ENCODE measurements at places on chromosomes 1 and 21.

GRCh38 chr1:194975913-194976312 is 1632.3 kb downstream of the KCNT2 start:
- no peaks in the 10 kb centered on the region for H3K27me3 ChIP-seq
- DNase-seq: no peak
- H3K4me3 ChIP-seq: no peak overlapping the region

DNA sequence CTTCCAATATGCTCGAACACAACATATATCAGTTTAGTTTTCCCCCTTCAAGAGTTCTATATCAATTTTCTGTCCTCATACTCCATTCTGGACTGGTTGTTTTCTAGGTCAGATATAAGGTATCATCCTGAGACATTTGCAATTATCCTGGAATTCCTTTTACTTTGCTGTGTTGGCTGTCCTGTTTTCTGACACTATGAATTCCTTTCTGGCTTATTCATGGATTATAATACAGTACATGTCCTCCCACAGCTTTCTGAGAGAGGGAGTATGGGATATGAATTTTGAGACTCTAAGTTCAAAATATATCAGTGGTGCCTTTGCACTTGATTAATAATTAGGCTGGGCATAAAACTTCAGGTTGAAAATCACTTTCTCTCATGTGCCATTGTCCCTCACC is 11.9 kb downstream of the PHTF1 start:
- H3K4me3 ChIP-seq: no peak overlapping the region
- no peaks in the 10 kb centered on the region for H3K36me3 ChIP-seq
- H3K27me3 ChIP-seq: no peaks in the 10 kb centered on the region

DNA sequence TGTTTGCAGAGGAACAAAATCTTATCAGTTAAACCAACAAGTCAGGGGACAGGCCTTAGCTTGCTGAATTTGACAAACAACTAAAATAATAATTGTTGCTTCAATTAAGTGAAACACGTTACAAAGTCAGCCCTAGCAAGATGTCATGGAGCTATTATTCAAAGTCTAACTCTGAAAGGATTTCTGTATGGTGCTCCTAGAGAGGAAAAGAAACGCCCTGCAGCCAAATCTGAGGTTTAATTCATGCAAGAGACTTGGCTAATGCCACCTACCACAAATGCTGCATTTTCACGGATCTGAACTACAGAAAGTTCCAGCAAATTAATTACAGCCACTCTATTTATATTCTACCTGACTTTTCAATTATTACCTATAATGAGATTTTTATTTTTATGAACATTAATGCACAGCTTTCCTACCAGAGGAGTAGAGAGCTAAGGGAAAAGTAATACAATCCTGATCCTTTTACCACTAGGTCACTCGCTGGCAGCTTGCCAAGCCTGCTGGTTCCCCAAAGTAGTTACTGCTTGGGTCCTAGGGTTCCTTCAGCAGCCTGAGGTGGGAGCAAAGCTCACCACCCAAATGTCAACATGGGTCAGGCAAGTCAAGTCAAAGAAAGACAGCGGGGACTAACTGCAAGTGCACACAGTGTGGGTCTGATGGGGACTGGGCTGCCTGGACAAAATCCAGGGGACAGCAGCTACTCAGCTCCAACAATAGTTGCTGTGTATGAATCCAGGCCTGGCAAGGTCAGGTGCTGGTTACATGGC is 8.5 kb downstream of the COLGALT2 start:
- no peak overlapping the region for H3K27ac ChIP-seq
- no peaks in the 10 kb centered on the region for H3K36me3 ChIP-seq
- no peaks in the 10 kb centered on the region for H3K4me1 ChIP-seq
- no peaks in the 10 kb centered on the region for H3K27me3 ChIP-seq
- no peak overlapping the region for H3K4me3 ChIP-seq

GRCh38 chr1:173477286-173478093 is at the start of gene PRDX6:
Gene PRDX6, plus strand, starts transcription at chr1:173477335. Its CDS starts 63 bp downstream, at chr1:173477398.
- no peaks in the 10 kb centered on the region for H3K27me3 ChIP-seq
- no peaks in the 10 kb centered on the region for H3K4me1 ChIP-seq
- H3K27ac ChIP-seq: peak within 1 kb of the TSS; percentile 99
- peak within 1 kb of the TSS; percentile 87 for H3K4me3 ChIP-seq
- no peaks in the 10 kb centered on the region for H3K36me3 ChIP-seq

DNA sequence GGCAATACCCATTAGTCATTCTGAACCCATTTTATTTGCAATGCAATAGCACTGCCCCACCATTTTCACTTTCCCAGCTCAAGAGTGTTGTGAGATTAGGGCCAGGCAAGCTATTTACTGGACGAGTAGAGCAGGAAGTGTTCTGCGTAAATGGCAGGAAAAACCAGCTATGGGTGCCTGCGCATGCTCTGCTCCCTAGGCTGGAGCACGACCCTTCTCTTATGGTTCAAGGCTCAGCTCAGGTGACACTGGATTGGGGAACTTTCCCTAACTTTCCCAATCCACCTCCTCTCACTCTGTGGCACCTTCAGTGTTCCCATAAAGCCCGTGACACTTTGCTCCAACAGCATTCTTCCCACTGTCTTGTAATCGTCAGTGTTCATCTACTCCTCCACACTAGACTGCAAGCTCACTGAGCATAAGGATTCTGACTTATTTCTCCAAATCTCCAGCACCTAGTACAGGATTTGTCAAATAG is 3.6 kb upstream of the MAN1A2 start:
- H3K27me3 ChIP-seq: no peaks in the 10 kb centered on the region
- H3K4me1 ChIP-seq: no peaks in the 10 kb centered on the region
- H3K4me3 ChIP-seq: no peak overlapping the region
- DNase-seq: no peak
- no peaks in the 10 kb centered on the region for H3K36me3 ChIP-seq

DNA sequence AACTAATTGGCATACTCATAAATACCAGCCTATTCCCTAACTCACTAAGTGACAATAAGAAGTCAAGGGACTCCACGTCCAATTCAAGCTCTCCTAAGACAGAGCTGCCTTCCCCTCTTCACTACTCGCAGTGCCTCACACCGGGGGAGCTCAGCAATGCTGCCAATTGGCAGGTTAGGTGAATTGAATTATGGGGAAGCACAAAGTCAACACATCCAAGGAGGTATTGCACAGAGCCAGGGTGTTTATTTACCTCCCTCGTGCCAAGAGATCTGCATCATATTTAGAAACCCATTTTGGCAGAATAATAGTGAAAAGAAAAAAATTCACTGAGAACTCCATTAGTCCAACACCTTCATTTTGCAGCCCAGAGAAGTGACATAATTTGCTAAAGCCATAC is 20.4 kb upstream of the TNR start:
- no peak for DNase-seq
- H3K36me3 ChIP-seq: no peaks in the 10 kb centered on the region
- no peak overlapping the region for H3K27ac ChIP-seq
- no peaks in the 10 kb centered on the region for H3K27me3 ChIP-seq
- H3K4me3 ChIP-seq: no peak overlapping the region

- no peaks in the 10 kb centered on the region for H3K4me1 ChIP-seq
- H3K27ac ChIP-seq: no peak overlapping the region
- H3K4me3 ChIP-seq: no peak overlapping the region
- no peak for DNase-seq
- H3K36me3 ChIP-seq: no peaks in the 10 kb centered on the region
Observed at GRCh38 chr1:22018583-22019559, 17.4 kb downstream of the CELA3A start.

GRCh38 chr1:55854911-55855310 is 639.7 kb upstream of the USP24 start:
- no peak for DNase-seq
- H3K27me3 ChIP-seq: no peaks in the 10 kb centered on the region
- no peak overlapping the region for H3K27ac ChIP-seq
- H3K4me3 ChIP-seq: no peak overlapping the region

DNA sequence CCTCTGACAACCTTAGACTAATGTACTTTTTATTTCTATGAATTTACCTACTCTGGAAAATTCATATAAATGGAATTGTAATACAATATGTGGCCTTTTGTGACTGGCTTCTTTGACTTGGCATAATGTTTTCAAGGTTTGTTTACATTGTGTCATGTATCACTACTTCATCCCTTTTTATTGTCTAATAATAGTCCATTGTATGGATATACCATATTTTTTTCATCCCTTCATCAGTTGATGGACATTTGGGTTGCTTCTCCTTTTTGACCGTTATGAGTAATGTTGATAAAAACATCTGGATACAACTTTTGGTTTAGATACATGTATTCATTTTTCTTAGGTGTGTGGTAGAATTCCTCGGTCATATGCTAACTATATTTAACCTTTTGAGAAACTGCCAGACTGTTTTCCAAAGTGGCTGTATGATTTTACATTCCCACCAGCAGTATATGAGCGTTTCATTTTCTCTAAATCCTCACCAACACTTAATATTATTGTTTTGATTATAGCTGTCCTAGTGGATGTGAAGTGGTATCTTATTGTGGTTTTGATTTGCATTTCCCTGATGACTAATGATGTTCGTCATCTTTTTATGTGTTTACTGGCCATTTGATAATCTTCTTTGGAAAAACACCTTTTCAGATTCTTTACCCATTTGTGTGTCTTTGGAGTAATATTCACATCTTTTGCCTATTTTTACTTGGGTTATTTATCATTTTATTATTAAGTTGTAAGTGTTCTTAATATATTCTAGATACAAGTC is 3.5 kb downstream of the RO60 start:
- no peaks in the 10 kb centered on the region for H3K4me1 ChIP-seq
- H3K4me3 ChIP-seq: no peak overlapping the region
- DNase-seq: no peak

GRCh38 chr1:81446000-81446669 is 354.6 kb upstream of the ADGRL2 start:
- no peak for DNase-seq
- H3K27ac ChIP-seq: no peak overlapping the region
- H3K36me3 ChIP-seq: no peaks in the 10 kb centered on the region
- no peaks in the 10 kb centered on the region for H3K4me1 ChIP-seq

- no peaks in the 10 kb centered on the region for H3K36me3 ChIP-seq
- H3K27ac ChIP-seq: no peak within 1 kb of the TSS
- no peaks in the 10 kb centered on the region for H3K4me1 ChIP-seq
- DNase-seq: no peak
- H3K4me3 ChIP-seq: peak within 1 kb of the TSS; percentile 24
Observed at GRCh38 chr1:39671793-39672550, at the start of gene NT5C1A. Gene NT5C1A, minus strand, starts transcription at chr1:39672107. Its CDS starts 69 bp downstream, at chr1:39672038.

- H3K36me3 ChIP-seq: no peaks in the 10 kb centered on the region
- no peak for DNase-seq
- H3K4me1 ChIP-seq: no peaks in the 10 kb centered on the region
- H3K4me3 ChIP-seq: no peak overlapping the region
- H3K27ac ChIP-seq: no peak overlapping the region
Observed at GRCh38 chr1:119702384-119702783, 9.3 kb upstream of the PHGDH start.

DNA sequence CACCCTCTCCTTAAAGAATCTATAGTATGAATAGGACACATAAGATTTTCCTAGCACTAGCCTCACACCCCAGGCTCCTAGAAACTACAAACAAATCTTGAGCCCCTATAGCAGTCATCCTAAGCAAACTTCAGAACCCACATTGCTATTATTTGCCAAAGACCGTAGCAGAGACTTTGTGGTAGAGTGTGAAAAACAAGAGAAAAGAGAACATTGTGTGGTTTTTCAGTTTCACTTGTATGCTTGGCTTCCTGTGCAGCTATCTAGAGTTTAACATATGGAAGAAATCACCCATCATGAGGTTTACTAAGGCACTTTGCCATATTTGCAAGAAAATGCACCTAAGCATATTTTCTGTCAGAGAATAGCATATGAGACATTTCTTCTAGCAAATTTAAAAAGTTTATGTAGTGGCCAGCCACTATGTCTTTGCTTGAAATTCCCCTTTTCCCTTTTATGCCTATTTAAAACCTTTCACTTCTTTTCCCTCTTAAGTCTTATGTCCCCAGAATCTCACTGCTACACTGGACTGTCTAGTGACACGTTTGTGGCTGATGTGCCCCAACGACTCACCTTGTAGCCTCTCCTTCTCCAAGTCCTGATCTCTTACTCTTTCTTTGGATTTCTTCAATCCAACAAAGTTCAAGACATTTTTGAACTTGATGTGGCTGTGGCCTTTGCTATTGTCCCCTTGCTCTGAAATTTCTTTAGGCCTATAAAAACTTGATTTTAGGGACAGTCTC is 25.6 kb downstream of the CCDC190 start:
- no peaks in the 10 kb centered on the region for H3K36me3 ChIP-seq
- H3K27ac ChIP-seq: no peak overlapping the region
- no peak overlapping the region for H3K4me3 ChIP-seq
- no peaks in the 10 kb centered on the region for H3K27me3 ChIP-seq
- no peaks in the 10 kb centered on the region for H3K4me1 ChIP-seq

- no peaks in the 10 kb centered on the region for H3K4me1 ChIP-seq
- no peak for DNase-seq
- no peak overlapping the region for H3K4me3 ChIP-seq
- no peaks in the 10 kb centered on the region for H3K27me3 ChIP-seq
- H3K27ac ChIP-seq: no peak overlapping the region
Observed at GRCh38 chr1:235004840-235005391, 123.7 kb downstream of the TOMM20 start.

GRCh38 chr21:35862969-35863368 is 197.4 kb downstream of the SETD4 start:
- no peak overlapping the region for H3K4me3 ChIP-seq
- H3K4me1 ChIP-seq: no peaks in the 10 kb centered on the region
- H3K27ac ChIP-seq: no peak overlapping the region
- DNase-seq: no peak
- H3K27me3 ChIP-seq: no peaks in the 10 kb centered on the region

- H3K27ac ChIP-seq: no peak overlapping the region
- no peak overlapping the region for H3K4me3 ChIP-seq
- no peaks in the 10 kb centered on the region for H3K27me3 ChIP-seq
- no peaks in the 10 kb centered on the region for H3K36me3 ChIP-seq
Observed at GRCh38 chr1:201363467-201363866, 14.0 kb downstream of the TNNT2 start.

DNA sequence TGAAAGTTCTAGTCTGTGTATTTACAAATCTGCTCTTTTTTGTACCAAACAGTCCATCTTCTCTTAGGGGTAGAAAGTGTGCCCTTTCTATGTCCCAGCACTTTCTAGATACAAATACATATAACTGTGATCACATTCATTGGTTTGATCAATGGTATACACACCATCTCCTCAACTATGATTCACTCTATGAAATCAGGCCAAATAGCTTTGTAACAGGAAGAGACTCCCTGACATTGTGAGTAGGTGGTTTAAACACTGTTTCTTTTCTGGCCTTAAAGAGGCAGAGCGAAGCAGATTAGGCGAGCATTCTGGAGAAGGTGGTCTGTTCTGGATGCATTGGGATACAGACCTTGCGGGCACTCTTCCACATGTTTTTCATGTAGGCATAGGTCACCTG is 39.3 kb upstream of the EXOSC10 start:
- H3K27ac ChIP-seq: peak overlapping the region; percentile 20
- no peaks in the 10 kb centered on the region for H3K27me3 ChIP-seq
- H3K4me3 ChIP-seq: no peak overlapping the region
- DNase-seq: no peak
- H3K36me3 ChIP-seq: no peaks in the 10 kb centered on the region

GRCh38 chr1:47469390-47469759 is 31.5 kb downstream of the FOXD2 start:
- H3K36me3 ChIP-seq: no peaks in the 10 kb centered on the region
- no peaks in the 10 kb centered on the region for H3K4me1 ChIP-seq
- H3K27ac ChIP-seq: no peak overlapping the region

Measured in uterus (tissue), 4 donors.